BE2C (cell line): ENCODE measurements at places on chromosomes 7 and 10.

DNA sequence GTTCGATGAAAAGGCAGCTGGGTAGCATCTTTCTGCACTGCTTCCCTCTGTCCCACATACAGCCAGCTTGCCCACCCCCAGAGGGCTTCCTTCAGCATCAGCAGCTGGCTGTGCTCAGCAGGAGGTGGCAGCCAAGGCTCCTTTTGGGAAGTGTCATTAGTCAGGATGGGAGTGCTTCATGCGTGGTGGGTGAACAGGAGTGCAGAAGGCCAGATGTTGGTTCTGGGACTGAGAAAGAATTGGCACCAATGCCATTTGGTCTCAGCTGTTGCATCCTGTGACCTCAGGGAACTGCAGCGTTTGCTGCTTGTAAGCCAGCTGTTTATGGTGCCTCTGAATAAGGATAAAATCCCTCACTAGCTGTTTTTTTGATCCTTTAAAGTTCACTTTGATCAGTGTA, 131.1 kb upstream of the SORCS3 start:
- DNase-seq = no peak

- no peak for DNase-seq
Measured at GRCh38 chr10:100163704-100164621, 21.9 kb downstream of the ERLIN1 start.

DNA sequence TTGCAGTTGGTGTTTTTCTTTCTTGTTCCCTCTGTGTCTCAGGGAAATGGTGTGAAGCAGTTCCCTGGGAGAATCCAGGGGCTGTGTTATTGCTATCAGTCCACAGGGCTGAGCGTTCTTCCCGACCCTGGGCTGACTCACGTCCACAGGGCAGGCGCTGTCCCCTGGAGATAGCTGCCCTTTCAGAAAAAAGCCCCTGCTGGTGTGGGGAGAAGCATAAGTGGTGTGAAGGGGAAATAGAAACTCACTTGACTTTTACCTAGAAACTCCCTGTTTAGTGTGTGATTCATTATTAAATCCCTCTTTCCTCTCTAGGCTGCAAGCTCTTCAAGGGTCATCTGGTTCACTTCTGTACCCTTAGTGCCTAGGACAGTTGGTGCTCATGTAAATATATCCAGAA, 63.3 kb upstream of the SMNDC1 start:
- DNase-seq = no peak

DNA sequence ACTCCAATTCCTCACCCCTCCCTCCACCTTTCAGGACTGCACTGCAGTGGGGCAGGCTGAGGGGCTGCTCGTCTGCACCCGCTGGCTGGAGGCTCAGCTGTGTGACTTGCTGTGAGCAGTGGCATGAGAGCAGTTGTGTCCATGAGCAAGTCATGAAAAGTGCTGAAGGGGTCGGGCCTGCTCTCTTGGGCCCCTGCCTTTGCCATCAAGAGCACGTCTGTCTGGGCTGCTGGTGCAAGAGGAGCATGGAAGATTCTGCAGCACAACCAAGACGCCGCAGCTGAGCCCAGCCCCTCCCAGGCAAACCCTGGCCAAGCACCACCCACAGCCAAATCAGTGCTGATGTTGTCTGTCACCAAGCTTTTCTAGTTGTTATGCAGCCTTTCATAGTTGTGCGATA, 284.3 kb downstream of the TCERG1L start:
- no peak for DNase-seq

- DNase-seq = no peak
Measured at GRCh38 chr10:51860257-51860656, 160.9 kb upstream of the CSTF2T start.

- no peak for DNase-seq
Measured at GRCh38 chr7:95586951-95587301, 9.4 kb downstream of the PDK4 start.
